NT2/D1 (cell line): ENCODE measurements at places on chromosomes 3 and 15.

DNA sequence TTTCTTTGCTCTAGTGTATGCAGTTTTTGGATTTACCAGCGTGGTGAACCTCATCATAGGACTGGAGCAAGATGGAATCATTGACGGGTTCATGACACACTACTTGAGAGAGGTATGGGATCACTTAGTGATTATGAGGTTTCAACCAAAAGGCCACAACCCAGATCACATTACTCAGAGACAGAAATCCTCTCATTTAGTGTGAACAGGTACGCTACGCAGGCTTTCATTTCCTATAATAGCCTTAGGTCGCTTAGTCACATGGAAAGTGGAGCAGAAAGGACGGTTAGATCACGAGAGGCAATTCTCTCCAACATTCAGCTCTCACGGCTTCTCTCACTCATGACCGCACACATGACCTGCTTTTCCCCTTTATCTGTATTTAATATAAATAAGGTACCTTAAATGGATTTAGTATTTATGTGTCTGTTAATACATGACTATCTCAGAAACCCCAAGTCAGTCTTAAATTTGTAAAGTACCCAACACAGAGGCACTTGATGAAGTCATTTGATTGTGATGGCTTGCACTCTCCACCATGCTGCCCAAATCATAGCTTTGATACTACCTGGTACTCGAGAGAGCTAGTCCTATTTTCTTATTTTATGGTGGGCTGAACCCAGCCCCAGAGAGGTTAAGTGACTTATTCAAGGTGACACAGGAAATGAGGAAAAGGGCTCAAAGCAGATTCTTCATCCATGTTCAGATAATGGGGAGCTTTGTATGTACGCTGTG, 8.6 kb downstream of the TM6SF1 start:
- no peak for DNase-seq

- no peak for DNase-seq
These were observed 413.4 kb upstream of the CFAP20DC start for GRCh38 chr3:59463253-59463652.

DNA sequence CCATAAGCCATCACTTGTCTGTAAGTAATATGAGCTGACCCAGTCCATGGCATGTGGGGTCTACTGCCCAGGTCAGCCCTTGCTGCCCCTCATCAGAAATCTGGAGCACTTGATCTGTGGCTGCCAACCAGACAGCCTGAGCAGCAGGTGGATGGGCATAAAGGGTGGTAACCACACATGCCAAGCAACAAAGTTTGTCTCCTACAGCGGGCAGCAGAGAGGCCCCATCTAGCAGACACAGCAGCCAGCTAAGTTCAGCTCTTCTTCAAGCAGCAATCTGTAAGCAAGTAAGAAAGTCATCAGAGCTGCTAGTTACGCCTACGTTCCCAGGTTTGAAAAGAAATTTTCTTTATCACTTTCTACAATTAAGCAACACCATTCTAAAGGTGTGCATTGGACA, 27.9 kb downstream of the CHCHD4 start:
- DNase-seq: no peak

GRCh38 chr3:43905157-43905556, 214.4 kb downstream of the ABHD5 start:
- DNase-seq: no peak

DNA sequence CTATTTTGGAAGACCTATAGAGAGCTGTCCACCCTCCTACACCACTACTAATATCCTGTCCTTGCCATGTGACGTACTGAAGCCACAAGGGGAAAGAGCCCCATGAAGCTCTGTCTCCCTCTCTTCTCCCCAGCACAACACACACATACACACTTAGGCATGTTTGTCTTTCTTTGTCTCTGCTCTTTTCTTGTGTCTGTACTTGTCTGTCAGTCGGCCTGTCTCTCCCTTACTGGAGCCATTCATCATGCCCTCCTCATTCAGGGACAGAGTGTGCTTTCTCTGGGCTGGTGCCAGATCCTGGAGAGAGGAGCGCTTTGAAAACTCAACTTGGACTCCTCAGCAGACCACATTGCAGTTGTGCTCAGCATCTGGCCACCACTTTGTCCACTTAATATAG, 47.6 kb downstream of the PSMD6 start:
- DNase-seq: no peak

- no peak for DNase-seq
These were observed 51.5 kb downstream of the UMPS start for GRCh38 chr3:124781476-124782376.
